PC-9 (cell line): ENCODE measurements at places on chromosomes 11 and 22. TPM values are rescaled to one million over a fixed set of nuclear protein-coding genes. Genes with fewer than 3 reads are reported as not detected.

GRCh38 chr11:36631774-36632173, 33.7 kb upstream of the RAG2 start:
- H3K4me3 ChIP-seq = no peak overlapping the region
- H3K4me1 ChIP-seq = no peaks in the 10 kb centered on the region
- no peak for DNase-seq
- H3K36me3 ChIP-seq = no peaks in the 10 kb centered on the region
- H3K27me3 ChIP-seq = no peaks in the 10 kb centered on the region
- no peak overlapping the region for H3K27ac ChIP-seq

DNA sequence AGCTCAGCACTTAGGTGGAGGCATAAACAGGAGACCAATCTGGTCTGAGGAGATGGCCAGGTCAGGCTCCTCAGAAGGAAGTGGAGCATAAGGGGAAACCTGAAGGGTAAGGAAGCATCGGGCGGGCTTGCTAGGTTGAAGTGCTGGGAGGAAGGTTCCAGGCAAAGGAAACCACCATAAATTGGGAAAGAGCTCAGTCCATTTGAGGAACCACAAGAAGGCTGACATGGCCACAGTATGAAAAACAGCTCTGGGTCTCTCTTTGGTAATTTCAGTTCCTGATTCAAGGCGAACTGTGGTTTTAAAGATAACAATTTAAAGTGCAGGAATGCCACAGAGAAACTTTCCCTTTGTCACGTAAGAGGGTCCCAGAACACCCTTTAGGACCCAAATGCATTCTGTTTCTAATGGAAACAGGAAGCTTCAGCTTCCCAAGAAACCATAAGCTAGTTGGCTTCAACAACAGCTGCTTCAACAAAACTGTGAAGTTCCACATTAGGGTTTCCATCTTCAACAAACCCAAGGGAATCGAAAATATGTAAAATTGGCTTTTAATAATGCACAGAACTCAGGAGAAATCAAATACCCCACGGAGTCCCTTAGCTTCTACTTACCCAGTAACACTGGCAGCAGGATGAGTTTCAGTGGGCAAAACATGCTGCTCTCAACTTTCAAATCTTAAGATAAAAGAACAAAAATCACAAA, 10.4 kb downstream of the JAML start:
- H3K36me3 ChIP-seq = no peaks in the 10 kb centered on the region
- no peak for DNase-seq
- no peaks in the 10 kb centered on the region for H3K27me3 ChIP-seq
- peaks cover 22% of the 10 kb centered on the region for H3K4me1 ChIP-seq
- H3K4me3 ChIP-seq = no peak overlapping the region
- no peak overlapping the region for H3K27ac ChIP-seq

DNA sequence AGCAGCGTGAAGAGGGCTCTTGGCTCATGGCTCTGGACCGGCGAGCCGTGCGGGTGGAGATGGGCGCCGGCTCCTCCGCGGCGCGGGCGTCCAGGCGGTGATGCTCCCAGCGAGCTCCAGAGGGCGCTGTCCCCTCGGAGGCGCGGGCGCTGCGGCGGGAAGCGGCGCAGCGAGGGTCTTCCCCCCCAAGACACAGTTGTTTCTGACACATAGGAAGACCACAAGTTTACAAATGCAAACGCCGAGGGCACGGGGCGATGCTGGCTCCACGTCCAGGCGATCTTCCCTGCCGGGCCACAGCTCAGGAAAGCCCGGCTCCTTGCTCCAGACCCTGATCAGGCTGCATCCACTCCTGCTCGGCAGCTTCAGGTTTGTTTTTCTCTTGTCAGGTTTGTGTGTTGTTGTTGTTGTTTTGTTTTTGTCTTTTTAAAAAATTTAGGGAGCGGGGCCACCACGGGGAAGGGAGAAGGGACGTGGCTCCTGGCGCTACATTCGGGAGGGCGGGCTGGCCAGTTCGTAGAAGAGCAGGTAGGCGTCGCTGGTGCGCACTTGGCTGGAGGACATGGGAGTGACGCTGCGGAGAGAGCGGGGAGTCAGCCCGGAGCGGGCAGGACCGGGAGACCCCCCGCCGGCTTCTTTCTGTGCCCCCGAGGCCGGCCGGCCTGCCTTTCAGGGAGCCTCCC, 10.0 kb upstream of the MFRP start:
- no peak overlapping the region for H3K27ac ChIP-seq
- no peaks in the 10 kb centered on the region for H3K36me3 ChIP-seq
- peaks cover 20% of the 10 kb centered on the region for H3K4me1 ChIP-seq

DNA sequence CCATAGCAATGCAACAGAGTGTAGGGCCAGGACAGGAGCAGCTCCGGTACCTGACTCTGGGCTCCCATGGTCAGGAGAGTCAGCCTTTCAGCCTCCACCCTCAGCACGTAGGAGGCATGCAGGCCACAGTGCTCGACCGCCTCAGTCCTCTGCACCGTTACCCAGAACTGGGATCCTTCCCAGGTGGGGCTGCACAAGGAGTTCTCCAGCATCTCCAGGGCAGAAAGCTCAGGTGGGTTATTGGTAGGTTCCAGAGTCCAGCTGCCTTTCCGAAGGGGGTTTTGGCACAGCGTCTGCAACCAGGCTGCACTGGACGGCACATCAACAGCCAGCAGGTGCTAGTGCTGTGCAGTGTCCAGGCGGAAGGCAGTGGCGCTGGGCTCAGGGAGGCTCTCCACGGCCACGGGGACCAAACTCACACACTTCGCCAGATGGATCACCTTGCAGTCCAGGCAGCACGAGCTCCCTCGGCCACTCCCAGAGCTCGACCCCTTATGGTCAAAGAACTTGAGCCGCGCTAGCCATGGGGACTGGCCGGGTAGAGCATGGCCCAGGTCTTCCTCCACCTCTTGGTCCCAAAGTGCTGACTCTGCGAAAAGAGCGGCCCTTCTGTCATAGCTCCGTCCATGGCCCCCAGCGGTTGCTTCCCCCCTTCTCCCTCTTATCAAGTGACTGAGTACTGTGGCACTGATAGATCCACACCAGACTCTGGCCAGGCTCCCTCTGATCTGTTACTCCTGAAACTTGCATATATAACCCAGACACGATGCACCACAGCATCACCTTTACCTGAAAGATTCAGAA, 6.9 kb upstream of the PHOX2A start:
- peaks cover 53% of the 10 kb centered on the region for H3K27me3 ChIP-seq
- DNase-seq = no peak
- no peak overlapping the region for H3K4me3 ChIP-seq
- H3K4me1 ChIP-seq = no peaks in the 10 kb centered on the region

Gene IGF2
- total RNA-seq = 0.15 and 0.24 TPM in 2 replicates

GRCh38 chr22:45980761-45981160, 3.8 kb upstream of the WNT7B start:
- no peaks in the 10 kb centered on the region for H3K27me3 ChIP-seq
- no peak overlapping the region for H3K4me3 ChIP-seq
- H3K36me3 ChIP-seq = no peaks in the 10 kb centered on the region
- no peak overlapping the region for H3K27ac ChIP-seq

DNA sequence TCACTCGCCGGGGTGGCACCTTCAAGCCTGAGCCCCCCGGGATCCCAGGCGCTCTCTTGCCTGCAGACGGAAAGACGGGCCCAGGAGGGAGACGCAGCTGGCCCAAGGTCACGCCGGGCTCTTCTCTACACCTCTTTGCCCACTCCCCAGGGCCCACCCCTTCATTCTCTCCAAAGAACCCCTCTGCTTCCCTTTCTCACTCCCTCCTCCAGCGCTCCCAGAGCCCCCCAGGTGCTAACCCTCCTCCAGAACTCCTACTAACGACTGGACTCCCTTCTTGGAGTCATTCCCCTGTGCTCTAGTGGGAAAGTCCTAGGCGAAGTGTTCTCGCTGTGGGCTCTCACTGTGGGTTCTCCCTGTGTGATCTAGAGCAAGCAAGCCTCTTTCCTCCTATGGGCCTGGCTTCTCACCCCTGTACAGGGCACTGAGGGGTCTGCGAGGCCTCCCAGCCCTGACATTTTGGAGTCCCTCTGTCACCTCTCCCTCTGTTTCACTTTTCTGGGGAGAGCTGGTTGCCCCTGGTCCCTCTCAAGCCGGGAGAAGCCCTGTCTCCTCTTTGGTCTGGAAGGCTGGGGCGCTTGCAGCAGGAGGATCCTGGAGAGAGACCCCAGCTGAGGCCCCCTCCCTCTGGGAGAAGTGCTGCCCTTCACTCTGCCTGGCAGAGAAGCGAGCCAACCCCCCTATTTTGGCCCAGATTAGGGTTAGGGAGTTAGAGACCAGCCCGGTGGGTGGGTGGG, 858 bp downstream of the OAF start:
- H3K4me3 ChIP-seq = peak overlapping the region; percentile 99
- H3K36me3 ChIP-seq = peaks cover 16% of the 10 kb centered on the region
- H3K27ac ChIP-seq = peak overlapping the region; percentile 80
- H3K27me3 ChIP-seq = no peaks in the 10 kb centered on the region
